ENCODE measurements at places on chromosomes 12 and 14. TPM values are rescaled to one million over a fixed set of nuclear protein-coding genes. Genes with fewer than 3 reads are reported as not detected.

ZNF268 gene
- 31.0 TPM for total RNA-seq

ZNF891 gene
- total RNA-seq = 1.2 TPM

NKX2-8 gene
- total RNA-seq = not detected

PROX2 gene
- not detected for total RNA-seq

CRIP1 gene
- 2.6 TPM for total RNA-seq

KLRG1 gene
- 1.0 TPM for total RNA-seq

PTHLH gene
- total RNA-seq = 3.3 TPM

OTX2 gene
- total RNA-seq = not detected

TCL1A gene
- not detected for total RNA-seq

SERPINA4 gene
- not detected for total RNA-seq

SLCO1A2 gene
- 0.05 TPM for total RNA-seq

RNASE1 gene
- not detected for total RNA-seq

KRT85 gene
- total RNA-seq = not detected

DNA sequence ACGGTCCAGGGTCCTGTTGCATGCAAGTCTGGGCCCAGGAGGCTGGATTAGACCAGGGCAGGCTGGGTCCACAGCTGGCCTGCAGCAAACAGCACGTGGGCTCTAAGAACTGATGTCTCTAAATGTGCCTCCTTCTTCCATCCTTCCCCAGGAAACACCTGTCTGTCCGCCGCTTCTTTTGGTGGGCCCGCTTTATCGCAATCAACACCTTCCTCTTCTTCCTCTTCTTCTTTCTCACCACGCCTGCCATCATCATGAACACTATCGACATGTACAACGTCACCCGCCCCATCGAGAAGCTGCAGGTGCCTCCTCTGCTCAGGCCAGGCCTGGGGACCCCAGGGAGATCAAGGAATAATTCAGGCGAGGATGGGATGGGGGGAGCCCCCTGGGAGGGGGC, 28.3 kb downstream of the NGB start:
- DNase-seq = no peak

- DNase-seq = no peak
Observed at GRCh38 chr12:121806009-121806545, 2.3 kb downstream of the SETD1B start.

DNA sequence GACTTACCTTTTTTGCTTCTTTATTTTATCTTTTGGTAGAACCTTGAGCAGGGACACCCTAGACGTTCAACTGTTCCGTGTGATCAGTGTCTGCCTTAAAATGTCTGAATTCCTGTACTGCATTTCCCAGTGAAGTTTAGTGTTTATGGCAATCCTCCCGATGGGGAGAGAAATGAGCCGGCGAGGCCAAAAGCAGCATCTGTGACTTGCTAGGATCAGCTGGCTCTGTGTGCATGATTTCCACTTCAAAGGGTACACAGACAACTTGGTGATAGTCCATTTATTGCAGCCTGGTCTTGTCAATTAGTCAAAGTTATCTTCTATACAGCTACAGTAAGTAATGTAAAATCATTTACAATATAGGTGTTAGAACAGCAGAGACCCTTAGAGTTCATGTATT, 768.5 kb downstream of the DIO2 start:
- DNase-seq = no peak

DNA sequence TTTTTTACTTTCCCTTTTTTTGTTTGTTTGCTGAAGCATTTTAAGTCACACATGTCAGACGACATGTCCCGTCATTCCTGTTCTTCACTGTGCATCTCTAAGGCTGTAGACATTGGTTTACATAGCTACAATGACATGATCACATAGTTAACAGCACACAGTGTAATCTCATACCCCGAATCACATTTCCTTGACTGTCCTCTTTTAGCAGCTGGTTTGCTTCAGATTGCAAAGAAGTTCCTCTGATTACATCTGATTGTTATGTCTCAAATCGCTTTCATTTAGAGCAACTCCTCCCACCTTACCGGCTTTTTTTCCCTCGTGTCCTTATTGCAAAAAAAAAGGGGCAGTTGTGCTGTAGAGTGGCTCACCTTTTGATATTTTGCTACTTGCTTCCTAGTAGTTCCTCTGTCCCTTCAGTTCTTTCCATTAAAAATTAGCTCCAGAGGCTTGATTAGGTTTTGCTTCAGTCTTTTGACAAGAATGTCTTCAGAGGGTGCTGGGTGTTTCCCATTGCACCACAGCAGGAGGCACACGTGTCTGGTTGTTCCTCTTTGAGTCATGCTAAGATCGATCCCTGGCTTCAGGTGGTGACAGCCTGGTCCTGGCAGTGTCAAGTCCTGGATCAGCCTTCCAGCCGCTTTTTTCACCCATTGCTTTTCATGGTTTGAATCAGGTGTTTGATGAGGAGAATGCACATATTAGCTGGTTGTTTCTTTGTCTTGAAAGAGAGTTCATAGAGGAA, 35.0 kb downstream of the ZNF664 start:
- no peak for DNase-seq

GRCh38 chr14:62889364-62889763, 155.9 kb downstream of the KCNH5 start:
- DNase-seq = no peak

GRCh38 chr12:90910958-90911357, 44.0 kb downstream of the CCER1 start:
- no peak for DNase-seq

DNA sequence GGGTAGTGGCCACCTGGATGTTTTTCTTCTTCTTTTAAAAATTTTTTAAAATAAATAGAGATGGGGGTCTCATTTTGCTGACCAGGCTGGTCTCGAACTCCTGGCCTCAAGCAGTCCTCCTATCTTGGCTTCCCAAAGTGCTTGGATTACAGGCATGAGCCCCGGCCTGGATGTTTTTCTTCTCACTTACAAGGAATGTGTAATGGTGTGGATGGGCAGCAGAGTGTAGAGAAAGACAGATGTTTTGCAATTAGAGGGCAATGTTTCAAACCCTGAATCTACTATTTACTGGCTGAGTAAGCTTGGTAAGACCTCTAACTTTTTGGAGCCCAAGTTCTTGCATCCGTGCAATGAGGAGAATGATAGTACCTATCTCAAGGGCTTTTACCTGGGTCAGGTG, 48.1 kb downstream of the ADCK1 start:
- no peak for DNase-seq

- DNase-seq = peak; percentile 90
Observed at GRCh38 chr14:75370416-75371205, 57.2 kb upstream of the JDP2 start.

GRCh38 chr12:124764451-124764850, 99.2 kb downstream of the SCARB1 start:
- DNase-seq = peak; percentile 95

GRCh38 chr12:108807996-108808769, 49.2 kb downstream of the SSH1 start:
- DNase-seq = no peak

DNA sequence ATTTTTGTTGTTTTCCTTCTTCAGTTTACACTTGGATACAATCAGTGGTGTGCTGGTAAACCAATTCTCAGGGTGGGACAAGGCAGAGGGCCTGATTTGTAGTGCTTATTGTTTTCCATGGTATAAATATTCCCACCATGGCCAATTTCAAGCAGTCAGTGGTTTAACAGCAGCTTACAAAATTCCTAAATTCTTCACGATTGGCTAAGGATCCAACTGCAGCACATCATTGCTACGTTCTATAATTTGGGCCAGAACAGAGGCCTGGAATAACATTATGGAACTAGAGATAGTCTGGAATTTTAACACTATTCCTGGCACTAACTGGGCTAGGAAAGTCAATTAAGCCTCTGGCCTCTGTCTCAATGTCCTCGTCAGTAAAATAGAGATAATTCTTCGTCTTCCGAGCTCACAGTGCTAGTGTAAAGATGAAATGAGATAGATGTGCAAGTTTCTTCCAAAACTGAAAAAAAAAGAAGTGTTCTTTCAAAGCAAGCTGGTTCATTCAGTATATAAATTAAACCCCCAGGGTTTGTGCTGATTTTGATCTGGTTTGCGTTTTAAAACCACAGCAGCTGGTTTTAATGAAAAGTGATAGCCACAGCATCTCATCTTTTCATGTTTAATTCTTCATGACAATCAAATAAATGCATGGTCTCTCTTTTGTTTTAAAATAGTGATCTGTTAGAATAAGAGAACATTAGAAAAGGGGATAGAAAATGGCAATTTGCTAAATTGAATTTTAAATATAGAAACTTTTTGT, 104.1 kb downstream of the EPS8 start:
- DNase-seq = no peak

DNA sequence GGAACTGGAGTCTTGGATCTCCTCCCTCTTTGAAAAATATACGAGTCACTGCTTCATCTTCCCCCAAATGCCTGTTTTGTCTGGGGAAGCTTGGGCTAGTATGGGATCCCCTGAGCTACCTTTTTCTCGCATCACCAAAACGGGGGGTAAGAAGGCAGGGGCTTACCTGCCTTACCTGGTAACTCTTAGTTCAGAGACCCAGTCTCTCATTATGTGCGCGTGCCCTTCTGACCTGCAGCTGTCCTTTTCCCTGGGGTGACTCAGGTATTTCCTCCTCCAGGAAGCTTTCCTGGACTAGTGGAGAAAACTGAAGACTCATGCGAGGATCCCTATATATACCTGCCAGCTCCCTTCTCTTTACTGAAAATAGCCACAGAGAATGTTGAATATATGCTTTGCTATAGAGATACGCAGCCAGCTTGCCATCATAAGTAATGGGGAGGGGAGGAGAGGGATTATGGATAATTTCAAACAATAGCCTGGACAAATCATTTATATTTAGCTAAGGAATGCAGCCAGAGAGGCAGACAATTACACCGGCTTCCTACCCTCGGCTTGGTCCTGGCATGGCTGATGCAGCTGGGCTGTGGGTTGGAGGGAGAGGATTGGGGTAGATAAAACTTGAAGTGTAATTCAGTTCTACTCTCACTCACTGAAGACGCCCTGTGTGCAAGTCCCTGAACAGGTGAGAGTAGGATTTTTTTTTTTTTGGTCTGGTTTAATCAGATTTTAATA, 1.1 kb downstream of the TSPAN9 start:
- DNase-seq = peak; percentile 31

DNA sequence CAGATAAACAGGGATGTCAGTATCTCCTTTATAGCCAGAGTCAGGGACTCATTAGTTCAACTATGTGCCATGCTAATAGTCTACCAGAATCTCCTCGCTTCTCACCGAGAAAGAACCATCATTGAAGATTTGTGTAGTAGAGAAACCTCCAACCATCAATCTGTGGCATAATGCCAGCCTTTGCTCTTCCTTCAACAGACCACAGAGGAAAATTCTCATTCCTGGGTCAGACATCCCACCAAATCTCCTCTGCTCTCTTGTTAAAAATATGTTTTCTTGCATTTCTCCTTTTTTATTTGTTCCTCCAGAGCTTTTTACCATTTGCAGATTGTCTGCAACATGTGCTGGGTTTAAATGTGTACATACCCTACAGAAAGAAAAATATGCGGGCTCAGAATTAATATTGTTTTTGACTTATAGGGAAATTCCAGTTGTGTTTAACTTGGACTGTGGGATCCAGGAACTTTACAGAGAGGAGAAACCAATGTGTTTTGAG, 64.9 kb downstream of the LLPH start:
- DNase-seq = peak; percentile 29

GRCh38 chr14:61524936-61525292, 170.4 kb upstream of the HIF1A start:
- no peak for DNase-seq

GRCh38 chr14:49999146-49999761, 106.4 kb downstream of the ARF6 start:
- DNase-seq = peak; percentile 84

GRCh38 chr14:78608998-78609787, 439.0 kb downstream of the NRXN3 start:
- no peak for DNase-seq

DNA sequence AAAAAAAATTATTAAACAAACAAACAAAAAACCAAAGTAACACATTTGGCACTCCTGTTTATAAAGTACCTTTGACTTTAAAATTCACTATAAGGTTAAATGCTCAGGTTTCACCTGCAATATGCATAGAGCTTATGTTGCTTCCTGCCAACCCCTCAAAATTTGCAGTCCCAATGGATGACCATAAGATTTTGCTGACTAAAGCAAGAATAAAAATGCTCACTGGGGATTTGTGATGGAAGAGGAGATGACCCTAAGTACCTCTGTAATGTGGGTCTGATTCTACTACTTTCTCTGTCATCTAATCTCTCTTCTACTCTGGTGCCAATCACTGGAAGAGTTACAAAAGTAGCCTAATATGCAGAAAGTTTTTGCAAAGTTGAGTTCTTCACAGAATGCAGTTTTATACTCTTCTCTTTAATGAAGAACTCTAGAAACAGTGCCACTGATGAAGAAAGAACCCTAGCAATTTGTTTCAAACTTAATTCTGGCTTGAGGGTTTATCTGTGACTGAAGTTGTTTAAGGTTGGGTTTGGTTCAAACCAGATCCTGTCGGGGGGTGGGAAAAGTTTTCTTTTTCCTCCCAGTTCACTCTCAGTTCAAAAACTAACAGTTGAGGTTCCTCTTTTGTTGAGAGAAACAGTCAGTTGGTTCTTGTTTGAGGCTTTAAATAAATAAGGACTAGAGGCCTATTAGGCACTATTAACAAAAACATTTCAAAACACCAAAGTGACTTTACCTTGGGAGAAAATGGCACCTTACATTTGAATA, 10.9 kb downstream of the WASHC3 start:
- DNase-seq = no peak

DNA sequence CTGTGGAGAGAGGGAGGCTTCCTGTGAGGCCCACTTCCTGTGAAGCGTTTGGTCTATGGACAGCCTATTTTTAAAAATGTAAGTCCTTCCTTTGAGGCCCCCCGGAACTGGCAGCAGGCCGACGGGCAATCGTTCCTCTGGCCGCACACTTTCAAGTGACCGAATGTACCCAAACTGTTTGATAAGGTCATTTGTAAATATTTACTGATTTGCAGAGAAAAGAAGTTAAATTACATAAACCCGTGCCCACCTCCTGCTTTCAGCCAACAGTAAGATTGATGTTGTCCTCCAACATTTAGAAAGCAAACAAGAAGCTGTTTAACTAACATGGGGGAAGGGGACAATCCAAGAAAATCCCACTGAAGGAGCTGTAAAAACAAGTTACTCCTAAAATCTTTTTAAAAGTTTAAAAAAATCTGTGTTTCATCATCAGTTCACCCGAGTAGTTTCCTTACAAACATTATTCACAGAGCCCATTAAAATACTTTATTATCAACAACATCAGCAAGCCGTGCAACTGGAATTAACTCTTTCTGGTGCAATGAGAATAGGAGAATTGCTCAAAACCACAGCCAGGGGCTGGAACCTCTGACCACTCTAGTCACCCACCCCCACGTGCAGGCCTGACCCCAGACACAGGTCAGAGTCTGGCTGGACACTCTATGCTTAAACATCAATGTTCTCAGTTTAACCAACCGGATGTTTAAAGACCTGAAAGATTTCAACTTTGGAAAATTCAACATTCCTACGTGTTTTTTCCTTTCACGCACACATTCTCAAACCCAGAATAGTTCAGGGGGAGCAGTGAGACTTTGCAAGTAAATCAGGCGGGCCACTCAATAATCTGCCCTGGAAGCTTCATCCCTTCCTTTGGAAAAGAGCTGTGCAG, 65.3 kb downstream of the FOXN3 start:
- peak; percentile 21 for DNase-seq

DNA sequence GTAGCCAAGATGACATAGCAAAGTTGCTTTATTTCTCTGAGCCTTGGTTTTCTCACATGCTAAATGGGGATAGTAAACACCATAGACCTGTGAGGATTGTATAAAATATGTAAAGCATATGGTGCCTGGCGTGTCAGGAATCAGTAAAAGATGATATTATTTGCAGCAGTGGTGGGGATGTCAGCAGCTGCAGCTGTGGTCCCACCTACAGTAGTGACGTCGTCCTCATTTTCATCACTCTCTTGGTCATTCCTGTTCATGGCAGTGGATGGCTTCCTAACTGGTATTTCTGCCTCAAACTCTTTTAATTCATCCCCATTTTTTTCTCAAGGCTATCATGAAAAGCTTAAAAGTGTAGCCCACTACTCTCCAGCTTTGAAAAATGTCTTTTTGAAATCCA, 12.1 kb downstream of the BMAL2 start:
- peak; percentile 19 for DNase-seq
